Stimulated activated CD8-positive, alpha-beta memory T cell treated with anti-CD3 and anti-CD28 coated beads, Interleukin-15, amount 100 ng/mL, for 48 hours (primary cell): ENCODE measurements at places on chromosomes 12 and 14.
A peak's percentile ranks its signal among the peaks of the same experiment; 100 is the strongest.

DNA sequence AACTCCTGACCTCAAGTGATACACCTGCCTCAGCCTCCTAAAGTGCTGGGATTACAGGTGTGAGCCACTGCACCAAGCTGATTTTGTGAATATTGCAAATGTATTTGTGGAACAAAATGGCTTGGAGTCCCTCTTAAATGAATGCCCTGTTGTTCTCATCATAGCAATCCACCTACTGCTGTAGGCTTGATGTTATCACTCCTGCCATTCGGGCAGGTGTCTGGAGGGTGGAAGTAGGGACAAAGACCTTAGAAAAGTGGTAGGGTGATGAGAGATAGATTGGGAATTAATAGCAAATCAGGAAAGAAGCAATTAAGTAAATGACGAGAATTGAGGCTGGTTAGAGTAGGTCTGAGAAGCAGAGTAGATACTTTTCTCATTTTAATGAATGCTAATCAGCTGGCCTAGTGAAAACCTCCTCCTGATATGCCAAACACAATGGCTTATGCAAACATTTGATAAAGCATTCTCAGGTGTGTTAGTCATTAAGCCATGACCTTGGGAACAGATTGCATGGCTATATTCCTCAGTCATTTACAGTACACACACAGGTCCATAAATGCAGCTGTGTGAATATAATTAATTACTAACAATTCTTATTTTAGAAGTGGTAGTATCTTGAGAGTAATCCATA is 60.5 kb upstream of the USP44 start:
- DNase-seq = no peak

DNA sequence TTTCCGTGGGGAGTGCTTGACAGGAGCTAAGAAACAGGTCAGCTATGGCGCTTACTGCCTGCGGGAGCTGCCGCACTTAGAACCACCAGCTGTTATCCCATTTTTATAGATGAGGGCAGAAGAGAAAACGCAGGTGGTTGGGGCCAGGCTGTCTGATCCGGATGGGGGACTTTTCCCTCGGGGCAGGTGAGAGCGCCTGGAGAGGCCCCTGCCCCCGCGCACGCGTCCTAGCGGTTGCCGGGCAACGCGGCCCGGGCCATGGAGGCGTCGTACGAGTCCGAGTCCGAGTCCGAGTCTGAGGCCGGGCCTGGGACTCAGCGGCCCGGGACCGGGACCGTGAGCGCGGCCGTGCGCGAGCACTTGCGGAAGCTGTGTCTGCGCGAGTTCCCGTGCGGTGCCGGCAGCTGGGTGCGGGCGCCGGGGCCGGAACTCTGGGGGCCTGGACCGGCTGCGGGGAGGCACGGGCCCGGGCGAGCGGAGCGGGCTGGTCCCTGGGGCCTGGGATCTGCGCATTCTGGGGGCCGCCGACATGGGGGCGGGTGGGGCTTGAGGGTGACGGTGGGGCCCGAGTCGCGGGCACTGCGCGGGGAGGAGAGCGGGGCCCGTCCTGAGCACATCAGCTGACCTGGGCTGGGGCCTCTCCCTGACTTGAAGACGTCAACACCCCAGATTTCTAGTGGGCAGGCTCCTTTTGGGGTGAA is at the start of gene LRRC43:
TSS of gene LRRC43 (plus strand) at position 237 of the 701 bp plus-strand sequence. CDS start at position 259, 22 bp downstream.
- DNase-seq = no peak

GRCh38 chr14:36408388-36408787 is 88.0 kb upstream of the MBIP start:
- no peak for DNase-seq

- no peak for DNase-seq
Measured at GRCh38 chr14:80117876-80118275, 93.4 kb downstream of the DIO2 start.

- no peak for DNase-seq
Measured at GRCh38 chr12:7113389-7113871, 4.4 kb upstream of the C1RL start.

DNA sequence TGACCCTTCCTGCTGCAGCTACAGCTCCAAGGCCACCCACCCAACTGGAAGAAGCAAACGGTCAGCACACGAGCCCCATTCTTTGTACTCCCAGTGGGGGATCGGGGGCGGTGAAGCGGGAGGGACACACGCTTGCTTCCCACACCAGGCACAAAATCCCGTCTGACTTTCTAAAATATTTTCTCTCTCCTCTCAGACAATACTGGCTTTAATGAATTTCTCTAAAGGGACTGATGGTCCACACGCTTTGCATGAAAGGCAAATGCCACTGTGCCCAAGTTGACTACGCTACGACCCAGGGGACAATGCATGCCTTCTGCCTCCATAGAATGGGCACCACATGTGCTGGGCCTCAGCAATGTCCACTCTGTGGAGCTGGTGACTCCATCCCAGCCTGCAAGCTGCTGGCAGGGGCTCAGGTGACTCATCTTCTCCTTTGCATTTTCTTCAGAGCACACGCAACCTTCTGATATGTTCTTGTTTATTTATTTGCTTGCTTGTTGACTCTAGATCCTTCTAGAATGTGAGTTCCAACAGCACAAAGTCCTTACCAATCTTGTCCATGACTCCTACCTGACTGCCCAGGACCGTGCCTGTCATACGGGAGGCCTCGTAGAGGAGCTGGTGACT is 15.6 kb downstream of the SYNE3 start:
- DNase-seq = no peak

GRCh38 chr12:14621826-14622225 is 54.1 kb upstream of the PLBD1 start:
- no peak for DNase-seq

DNA sequence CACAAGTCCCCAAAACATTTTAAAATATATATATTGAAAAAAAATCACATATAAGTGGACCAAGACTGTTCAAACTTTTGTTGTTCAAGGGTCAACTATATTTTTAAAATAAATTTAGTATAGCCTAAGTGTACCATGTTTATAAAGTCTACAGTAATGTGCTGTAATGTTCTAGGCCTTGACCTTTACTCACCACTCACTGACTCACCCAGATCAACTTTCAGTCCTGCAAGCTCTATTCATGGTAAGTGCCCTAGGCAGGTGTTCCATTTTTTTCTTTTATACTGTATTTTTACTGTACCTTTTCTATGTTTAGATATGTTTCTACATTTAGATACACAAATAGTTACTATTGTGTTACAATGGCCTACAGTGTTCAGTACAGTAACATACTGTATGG is 23.4 kb upstream of the TMTC1 start:
- no peak for DNase-seq

- DNase-seq = peak; percentile 50
Measured at GRCh38 chr14:72420749-72421474, 473.0 kb downstream of the DPF3 start.

DNA sequence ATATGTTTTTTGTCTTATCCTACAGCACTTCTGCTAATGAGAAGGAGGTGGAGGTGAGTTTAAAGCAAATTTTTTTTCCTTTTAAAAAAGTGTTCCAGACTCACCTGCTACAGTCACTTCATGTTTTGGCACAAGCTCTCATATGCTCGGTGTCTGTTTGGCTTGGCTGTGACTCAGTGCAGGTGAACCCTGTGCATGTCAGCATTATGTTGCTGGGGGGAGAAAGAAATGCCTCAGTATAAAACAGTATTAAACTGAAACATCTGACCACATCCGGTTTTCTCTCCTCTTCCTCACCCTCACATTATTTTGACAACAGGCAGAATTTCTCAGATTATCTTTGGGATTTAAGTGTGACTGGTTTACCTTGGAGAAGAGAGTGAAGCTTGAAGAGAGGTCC is 105.2 kb downstream of the DNAI7 start:
- DNase-seq = no peak

GRCh38 chr12:1529862-1530591 is 64.4 kb downstream of the FBXL14 start:
- DNase-seq = no peak

- DNase-seq = no peak
Measured at GRCh38 chr12:112798048-112798760, 6.7 kb downstream of the RPH3A start.

DNA sequence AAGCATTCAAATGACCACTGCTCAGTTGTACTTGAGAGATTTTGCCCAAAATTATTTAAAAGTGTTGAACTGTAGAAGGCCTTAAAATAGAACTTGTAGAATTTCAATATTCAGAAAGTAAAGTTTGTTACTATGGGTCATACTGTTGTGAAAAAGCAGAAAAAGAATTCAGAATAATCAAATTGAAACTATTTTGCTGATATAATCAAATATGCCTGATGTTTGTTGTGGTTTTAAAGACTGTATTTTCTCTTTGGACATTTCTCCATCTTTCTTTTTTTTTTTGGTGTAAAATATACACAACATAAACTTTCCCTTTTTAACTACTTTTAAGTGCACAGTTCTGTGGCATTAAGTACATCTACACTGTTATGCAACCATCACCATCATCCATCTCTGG is 374.7 kb downstream of the APAF1 start:
- no peak for DNase-seq

GRCh38 chr14:50728836-50729235 is 60.7 kb upstream of the SAV1 start:
- no peak for DNase-seq

GRCh38 chr14:82126006-82126405 is 592.4 kb upstream of the SEL1L start:
- no peak for DNase-seq

DNA sequence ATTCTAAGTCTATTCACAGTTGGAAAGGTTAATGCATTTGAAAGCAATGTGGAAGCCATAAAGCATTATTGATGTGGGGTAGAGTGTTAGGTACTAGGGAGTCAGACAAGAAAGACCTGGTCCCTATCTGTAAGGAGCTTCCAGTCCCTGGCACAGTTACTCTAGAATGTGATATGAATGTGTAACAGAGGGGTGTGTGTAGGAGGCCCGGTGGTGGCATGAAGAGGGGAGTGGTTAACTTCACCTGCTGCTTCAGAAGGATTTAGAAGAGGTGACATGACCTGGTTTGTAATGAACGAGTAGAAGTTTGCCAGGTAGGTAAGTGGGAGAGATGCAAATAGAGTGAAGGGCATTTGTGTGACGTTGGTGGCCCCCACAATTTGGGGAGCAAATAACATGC is 15.1 kb upstream of the GALNT6 start:
- no peak for DNase-seq

GRCh38 chr12:53984901-53985691 is at the start of gene HOXC10:
HOXC10 (plus strand) TSS chr12:53985146; CDS start chr12:53985260, 114 bp downstream.
- DNase-seq = peak; percentile 81

- no peak for DNase-seq
Measured at GRCh38 chr12:89448526-89448925, 76.1 kb downstream of the GALNT4 start.

- no peak for DNase-seq
Measured at GRCh38 chr12:75190846-75191245, 18.8 kb downstream of the KCNC2 start.

- DNase-seq = peak; percentile 72
Measured at GRCh38 chr12:132444957-132445883, 44.7 kb upstream of the FBRSL1 start.

- DNase-seq = no peak
Measured at GRCh38 chr12:14289601-14290000, 75.9 kb upstream of the ATF7IP start.

GRCh38 chr12:53944907-53945847 is 6.5 kb downstream of the HOXC13 start:
- DNase-seq = no peak

DNA sequence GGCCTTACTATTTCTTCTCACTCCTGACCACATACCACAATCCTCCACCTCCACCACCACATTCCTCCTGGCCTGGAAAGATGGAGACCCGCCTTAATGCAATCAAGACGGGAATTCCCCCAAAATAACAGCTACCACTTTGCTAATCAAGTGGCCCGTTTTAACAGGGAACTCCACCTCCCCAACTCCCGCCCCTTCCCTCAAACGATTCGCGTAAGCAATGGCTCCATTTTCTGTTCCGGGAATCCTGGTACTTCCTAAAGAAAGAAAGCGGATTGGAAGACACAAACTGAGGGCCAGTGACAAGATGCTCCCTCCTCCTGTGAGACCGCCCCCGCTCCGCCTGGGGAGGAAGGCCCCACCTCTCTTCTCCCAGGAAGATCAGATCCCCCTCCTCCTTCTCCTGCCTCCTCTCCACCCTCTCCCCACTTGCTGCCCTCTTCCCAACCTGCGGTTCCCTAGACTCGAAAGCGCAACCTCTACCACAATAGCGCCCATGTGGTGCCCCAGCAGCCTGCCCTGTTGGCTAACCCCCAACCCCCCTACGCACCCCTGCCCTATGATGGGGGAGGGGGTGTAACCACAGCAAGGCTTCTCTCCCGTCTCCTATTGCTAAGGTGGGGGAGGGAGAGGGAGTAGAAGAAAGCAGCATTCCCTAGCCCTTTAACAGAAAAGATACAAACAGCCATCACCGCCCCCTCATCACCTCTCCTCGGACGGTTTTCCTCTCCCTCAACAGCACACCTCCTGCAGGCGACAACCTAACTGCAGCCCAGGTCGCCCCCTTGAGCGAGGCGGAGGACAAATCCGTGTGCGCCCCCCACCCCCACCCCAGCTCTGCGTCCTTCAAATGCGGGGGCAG is 777 bp downstream of the ARF3 start:
- DNase-seq = no peak

DNA sequence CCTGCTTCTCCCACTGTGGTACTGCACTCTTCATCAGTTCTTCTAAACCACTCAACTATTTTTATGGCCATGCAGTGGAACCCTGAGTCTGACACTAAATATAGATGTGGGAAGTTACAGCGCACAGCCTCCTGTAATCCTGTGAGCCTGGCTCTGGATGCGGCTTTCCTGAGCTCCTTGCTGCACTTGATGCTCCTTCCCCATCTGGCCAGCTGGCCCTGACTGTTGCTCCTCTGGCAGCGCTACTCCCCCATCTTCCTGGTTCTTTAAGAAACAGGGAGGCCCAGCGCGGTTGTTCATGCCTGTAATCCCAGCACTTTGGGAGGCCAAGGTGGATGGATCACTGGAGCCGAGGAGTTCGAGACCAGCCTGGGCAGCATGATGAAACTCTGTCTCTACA is 24.6 kb downstream of the IQSEC3 start:
- DNase-seq = no peak

GRCh38 chr14:88194531-88194930 is 128.5 kb downstream of the KCNK10 start:
- DNase-seq = no peak

DNA sequence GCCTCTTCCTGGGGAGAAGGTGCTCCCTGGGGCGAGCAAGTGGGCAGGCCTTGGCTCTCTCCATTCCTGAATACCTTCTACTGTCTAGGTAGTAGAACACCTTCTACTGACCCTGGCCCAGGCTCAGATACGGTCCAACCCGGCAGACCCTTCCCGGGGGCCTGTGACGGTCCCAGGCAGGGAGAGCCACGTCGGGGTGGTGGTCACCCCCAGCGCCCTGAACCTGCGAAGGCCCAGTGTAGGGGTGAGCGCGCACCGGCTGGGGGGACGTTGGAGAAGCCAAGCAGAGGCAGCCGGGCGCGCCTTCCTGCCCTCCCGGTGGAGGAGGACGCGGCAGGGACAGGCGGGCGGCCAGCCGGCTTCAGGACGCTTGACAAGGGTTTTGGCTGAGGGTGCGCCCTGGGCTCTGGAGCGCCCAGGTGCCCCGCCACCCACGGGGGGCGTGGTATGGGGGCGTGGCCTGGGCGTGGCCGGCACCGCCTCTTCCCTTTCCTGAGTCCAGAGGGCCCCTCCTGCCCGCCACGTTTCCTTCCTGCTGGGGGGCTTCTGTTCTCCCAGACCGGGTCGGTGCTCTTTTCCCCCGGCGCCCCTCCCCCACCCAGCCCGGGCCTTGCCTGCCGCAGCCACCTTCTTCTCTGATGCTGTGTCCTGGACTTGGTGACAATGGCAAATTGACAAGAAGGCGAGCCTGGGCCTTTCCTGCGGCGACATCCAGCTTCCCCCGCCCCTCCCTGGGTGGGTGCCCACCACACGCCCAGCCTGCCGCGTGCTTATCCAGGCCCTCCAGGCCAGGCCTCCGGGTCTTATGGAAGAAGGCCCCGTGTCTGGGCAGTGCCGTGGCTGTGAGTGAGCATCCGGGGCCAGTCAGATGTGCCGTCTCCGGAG is 24.5 kb upstream of the PPP1R13B start:
- DNase-seq = peak; percentile 70
